ENCODE measurements at places on chromosomes 1 and 21. TPM values are rescaled to one million over a fixed set of nuclear protein-coding genes. Genes with fewer than 3 reads are reported as not detected.
A peak's percentile ranks its signal among the peaks of the same experiment; 100 is the strongest.

VAV3 gene
- total RNA-seq, result 67.5 TPM

VWA1 gene
- total RNA-seq, result 35.8 TPM

ERICH3 gene
- 0.49 TPM for total RNA-seq

VTCN1 gene
- total RNA-seq, result not detected

RGS18 gene
- 0.98 TPM for total RNA-seq

GRCh38 chr1:183235503-183235902 lies 49.4 kb downstream of the LAMC2 start:
- H3K4me1 ChIP-seq, result peaks cover 22% of the 10 kb centered on the region
- no peaks in the 10 kb centered on the region for H3K27me3 ChIP-seq

- H3K27ac ChIP-seq, result no peak overlapping the region
- H3K4me3 ChIP-seq, result no peak overlapping the region
- H3K36me3 ChIP-seq, result no peaks in the 10 kb centered on the region
- no peaks in the 10 kb centered on the region for H3K27me3 ChIP-seq
These were observed 598.1 kb downstream of the NPHP4 start for GRCh38 chr1:5394111-5394510.

DNA sequence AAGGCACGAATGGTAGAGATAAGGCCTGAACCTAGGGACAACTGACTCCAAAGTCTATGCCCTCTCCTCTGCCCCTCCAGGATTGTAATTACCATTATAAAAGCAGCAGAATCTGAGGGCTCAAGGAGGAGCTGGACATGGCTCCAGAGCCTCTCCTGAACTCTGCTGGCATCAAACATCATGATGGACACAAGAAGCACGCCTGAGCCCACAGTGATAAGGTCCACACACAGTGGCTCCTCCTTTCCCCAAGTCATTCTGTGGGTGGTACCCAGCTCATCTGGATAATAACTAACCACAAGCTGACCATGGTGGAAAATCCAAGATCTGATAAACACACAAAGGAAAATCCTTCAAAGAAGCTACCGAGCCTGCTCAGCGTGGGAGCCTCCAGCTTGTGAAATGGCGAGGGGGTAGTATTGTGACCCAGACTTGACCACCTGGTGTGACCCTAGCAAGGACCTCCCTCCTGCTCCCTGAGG lies 85.2 kb downstream of the HIVEP3 start:
- no peaks in the 10 kb centered on the region for H3K36me3 ChIP-seq
- H3K4me3 ChIP-seq, result no peak overlapping the region
- no peak overlapping the region for H3K27ac ChIP-seq
- no peaks in the 10 kb centered on the region for H3K27me3 ChIP-seq

GRCh38 chr1:15833069-15833679 lies 14.3 kb upstream of the SPEN start:
- peaks cover 48% of the 10 kb centered on the region for H3K4me1 ChIP-seq
- peak overlapping the region; percentile 100 for H3K27ac ChIP-seq
- H3K36me3 ChIP-seq, result no peaks in the 10 kb centered on the region
- no peak for DNase-seq
- H3K27me3 ChIP-seq, result no peaks in the 10 kb centered on the region

- DNase-seq, result no peak
- no peaks in the 10 kb centered on the region for H3K27me3 ChIP-seq
- H3K4me3 ChIP-seq, result peak overlapping the region; percentile 51
These were observed 535 bp upstream of the DISC1 start for GRCh38 chr1:231625975-231626534.

GRCh38 chr1:170221031-170221430 lies 75.3 kb downstream of the NTMT2 start:
- H3K27ac ChIP-seq, result peak overlapping the region; percentile 55
- no peaks in the 10 kb centered on the region for H3K36me3 ChIP-seq
- H3K27me3 ChIP-seq, result no peaks in the 10 kb centered on the region
- H3K4me1 ChIP-seq, result peaks cover 7% of the 10 kb centered on the region
- no peak for DNase-seq

GRCh38 chr1:184017306-184017705 lies 20.2 kb downstream of the COLGALT2 start:
- DNase-seq, result no peak
- H3K27me3 ChIP-seq, result no peaks in the 10 kb centered on the region
- H3K4me3 ChIP-seq, result no peak overlapping the region
- no peaks in the 10 kb centered on the region for H3K36me3 ChIP-seq
- peaks cover under 1% of the 10 kb centered on the region for H3K4me1 ChIP-seq

Data from vagina (tissue), 2 donors.